ENCODE measurements at places on chromosomes 12 and 14.

DNA sequence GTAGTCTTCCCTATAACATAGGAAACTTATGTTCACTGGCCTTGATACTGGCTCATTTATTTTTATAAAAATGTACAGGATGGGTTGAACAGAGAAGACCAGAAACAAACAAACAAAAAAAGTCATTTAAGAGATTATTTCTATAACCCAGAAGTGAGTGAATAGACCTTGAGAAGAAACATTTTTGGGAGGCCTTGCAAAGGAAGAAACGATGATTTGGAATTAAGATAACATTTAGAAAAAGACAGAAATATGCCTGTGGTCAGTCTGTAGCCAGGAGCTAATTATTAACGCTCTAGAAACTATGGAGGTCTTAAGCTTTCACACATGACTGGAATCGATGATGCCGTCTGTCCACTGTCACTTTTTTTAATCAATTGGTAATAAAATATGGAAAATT lies 264.0 kb downstream of the EGLN3 start:
- DNase-seq = no peak

DNA sequence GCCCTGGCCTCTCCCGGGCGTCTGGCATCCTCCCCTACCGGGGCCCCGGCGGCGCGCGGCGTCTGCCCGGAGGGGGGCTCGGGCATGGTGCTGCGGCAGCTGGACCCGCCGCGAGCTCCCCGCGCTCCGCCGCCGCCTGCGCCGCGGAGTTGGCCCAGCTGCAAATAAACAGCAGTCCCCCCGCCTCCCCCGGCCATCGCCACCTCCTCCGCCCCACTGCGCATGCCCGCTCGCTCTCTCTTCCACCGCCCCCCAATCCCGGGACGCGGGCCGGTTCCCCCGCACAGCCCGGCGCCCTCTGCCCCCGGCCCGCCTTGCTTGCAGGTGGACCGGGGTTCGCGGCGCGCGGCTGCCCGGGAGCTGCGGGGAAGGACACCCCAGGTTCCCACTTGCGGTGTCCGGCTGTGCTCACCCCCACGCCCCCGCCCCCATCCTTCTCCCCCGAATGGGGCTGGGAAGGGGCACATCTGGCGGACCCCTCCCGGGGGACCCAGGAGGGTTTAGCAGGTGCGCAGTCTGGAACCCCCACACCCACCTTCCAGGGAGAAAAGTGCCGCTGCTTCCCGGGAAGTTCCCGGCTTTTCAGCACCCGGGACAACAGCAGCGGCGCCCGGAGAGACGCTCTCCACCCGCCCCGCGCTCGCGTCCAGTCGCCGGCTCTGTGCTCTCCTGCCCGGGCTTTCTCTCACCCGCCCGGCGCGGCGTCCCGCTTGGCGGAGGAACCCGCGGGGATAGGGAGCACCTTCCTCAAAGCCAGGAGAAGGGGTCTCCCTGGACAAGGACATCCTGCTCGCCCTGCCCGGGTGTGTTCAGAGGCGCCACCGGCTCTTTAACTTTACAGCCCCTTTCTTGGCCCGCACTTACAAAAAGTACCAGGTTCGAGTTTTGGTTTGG lies at the start of gene TMTC1:
Gene TMTC1, minus strand, starts transcription at position 170 of the 894 bp plus-strand sequence. CDS start 191 bp downstream, outside the sequence.
- no peak for DNase-seq

- no peak for DNase-seq
These were observed 327.6 kb upstream of the SFSWAP start for GRCh38 chr12:131383291-131383690.

DNA sequence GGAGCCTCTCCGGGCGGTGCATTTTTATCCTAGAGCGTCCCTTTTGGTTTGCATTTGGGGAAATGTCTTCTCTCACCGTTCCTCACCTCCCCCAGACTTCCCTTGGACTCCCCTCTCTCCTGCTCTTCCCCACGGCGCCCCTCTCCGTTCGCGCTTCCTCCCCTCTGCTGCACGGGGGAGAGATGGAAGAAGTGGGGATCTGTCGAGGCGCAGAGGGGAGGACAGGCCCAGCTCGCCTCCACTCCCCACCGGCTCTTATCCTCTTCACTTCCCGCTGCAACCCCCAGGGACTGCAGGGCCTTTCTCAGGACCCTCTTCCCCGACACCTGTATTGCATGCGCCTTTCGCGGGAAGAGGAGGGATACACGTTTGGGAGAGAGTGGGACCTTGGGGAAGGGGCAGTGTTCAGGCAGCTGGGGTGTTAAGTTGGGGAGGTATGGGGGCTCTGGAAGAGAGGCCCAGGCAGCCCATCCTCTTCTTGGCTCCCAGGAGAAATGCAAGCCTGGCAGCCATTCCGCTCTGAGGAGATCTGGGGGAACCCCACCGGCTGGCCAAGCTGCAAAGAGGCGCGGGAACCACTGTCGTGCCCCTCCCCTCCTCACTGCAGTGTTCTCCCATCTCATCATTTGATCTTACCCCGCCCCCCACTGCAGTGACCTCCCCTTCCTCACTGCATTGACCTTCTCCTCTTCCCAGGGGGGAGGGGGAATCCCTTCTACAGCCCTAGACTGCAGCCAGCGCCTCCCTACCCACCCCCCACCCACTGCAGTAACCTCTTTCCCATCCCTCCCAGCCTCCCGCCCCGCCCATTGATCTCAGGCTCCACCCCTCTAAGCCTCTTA lies 788 bp downstream of the ENO2 start:
- DNase-seq = no peak

GRCh38 chr14:99174081-99174769 lies 97.8 kb downstream of the BCL11B start:
- no peak for DNase-seq

- no peak for DNase-seq
These were observed 39.2 kb downstream of the CDK17 start for GRCh38 chr12:96361074-96361473.

DNA sequence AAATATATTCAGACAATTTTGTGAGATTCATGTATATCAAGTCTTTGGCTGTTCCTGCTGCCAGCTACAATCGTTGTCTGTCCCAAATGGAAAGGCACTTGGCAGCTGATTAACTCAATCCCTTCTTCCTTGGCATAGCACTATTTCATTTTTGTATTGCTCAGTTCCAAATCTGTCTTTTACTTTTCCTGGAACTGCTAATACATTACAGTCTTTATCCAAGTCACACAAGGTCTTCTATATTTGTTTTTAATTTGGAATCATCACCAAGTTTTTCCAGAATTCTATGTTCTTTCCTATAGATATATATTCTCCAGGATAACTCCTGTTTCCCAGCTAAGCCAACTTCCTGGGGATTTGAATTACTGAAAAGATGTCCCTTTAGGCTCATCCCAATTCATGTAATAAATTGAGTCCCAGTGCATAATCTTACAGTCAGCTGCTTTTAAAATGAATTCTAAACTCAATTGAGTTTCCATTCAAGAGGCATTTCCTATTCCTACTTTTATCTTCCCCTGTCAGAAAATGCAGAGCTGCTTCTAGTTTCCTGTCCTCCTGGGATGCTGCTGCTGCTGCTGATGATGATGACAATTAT lies 45.9 kb downstream of the DYRK2 start:
- DNase-seq = no peak

DNA sequence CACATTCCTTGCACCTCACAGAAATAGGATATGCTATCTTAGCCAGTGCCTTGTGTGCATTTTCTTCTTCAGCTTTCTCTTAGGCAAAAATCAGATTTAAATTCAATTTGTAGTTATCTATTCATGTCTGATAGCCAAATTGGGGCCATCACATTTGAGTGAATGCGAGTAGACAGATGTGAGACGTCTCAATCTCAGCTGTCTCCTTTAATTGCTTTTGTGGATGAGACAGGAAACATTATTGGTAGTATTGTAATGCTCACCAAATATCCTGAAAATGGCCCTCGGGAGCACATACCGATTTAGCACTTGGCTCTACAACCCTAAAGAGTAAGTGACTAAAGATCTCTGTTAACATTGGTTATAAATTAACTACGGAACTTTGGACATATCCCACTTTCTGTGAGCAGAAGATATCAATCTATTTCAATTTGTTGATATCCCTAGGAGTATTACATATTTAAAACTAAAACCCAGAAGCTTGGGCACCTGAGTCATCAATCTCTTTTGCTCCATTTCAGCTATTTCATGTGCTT lies 1012.5 kb upstream of the TMEM132C start:
- DNase-seq = no peak

DNA sequence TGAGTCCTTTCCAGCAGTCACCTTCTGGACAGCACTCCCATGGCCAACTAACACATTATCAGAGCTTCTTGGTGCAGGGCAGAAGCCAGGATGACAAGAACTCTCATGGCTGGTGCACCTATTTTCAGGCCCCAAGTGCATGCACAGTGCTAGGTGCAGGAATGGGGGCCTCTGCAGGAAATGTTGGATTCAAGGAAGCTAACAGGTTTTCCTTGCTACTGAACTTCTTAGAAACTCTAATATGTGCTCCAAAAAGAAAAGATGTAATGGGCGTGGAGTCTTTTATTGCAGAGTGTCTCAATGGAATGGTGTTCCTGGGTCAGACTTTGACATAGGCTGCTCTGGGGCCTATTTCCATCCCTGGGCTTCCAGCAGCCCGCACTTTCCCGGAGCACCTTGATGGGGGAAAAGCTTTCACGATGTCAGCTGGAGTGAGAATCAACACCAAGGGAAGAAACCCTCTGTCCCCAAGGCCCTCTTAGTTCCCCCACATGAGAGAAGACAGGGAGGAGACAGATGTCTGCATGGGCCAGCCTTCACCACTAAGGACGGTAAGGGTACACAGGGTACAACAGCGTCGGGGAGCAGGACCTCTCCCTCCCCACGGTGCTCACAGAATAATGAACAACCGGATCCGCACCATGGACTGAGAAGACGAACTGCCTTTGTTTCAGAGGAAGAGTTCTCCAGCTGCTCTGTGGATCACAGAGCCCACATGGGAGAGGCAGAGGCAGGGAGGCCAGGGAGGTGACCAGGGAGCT lies 6.9 kb downstream of the KRT3 start:
- no peak for DNase-seq

DNA sequence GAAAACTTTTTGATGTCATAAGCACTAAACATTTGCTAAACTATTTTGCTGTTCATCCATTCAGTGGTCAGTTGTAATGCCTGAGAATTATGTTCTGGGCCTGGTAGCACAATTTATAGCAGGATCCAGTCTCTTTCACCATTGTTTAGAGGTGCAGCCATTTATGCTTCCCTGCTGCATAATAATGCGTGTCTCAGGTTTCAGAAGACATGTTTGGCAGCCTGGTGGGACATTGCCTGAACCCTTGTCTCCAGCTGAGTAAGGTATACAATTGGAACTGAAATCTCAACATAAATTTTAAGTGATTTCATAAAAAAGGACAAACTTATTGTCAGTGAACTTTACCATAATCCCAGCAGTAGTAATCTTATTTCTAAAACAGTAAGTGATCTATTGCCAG lies 94.8 kb downstream of the POLR3B start:
- no peak for DNase-seq
